CD4-positive, CD25-positive, alpha-beta regulatory T cell (primary cell): ENCODE measurements at places on chromosomes 4 and X. TPM values are rescaled to one million over a fixed set of nuclear protein-coding genes. Genes with fewer than 3 reads are reported as not detected.

Gene CLNK
- 0.67 TPM for total RNA-seq

Gene AADAT
- total RNA-seq: not detected

Gene AWAT2
- total RNA-seq: not detected

Gene TRPC5OS
- total RNA-seq: not detected

Gene TMEM156
- total RNA-seq: 14.2 TPM

Gene CABS1
- total RNA-seq: not detected

Gene BRS3
- not detected for total RNA-seq

Gene GPM6B
- not detected for total RNA-seq

Gene GAGE12E
- not detected for total RNA-seq

Gene RHOXF2
- total RNA-seq: not detected

Gene CEP44
- 32.2 TPM for total RNA-seq

Gene GCNA
- 3.7 TPM for total RNA-seq

Gene SRD5A3
- 3.9 TPM for total RNA-seq

Gene CCNB3
- 0.07 TPM for total RNA-seq

Gene KCNIP4
- not detected for total RNA-seq

Gene NLRP2B
- total RNA-seq: not detected

Gene IRAK1
- 64.7 TPM for total RNA-seq

Gene FATE1
- not detected for total RNA-seq

Gene PAGE5
- not detected for total RNA-seq

Gene EMCN
- total RNA-seq: not detected

Gene HS6ST2
- not detected for total RNA-seq

Gene NEIL3
- total RNA-seq: 5.0 TPM

Gene GPR119
- not detected for total RNA-seq

Gene YY2
- total RNA-seq: 0.67 TPM

Gene SH3D19
- total RNA-seq: not detected

Gene DMRTC1B
- 1.3 TPM for total RNA-seq

Gene ESX1
- total RNA-seq: not detected

Gene UGT2B11
- not detected for total RNA-seq

Gene NXF2B
- not detected for total RNA-seq
